Anterior cingulate cortex (tissue), 58 donors: ENCODE measurements at places on chromosomes 16 and 17.

- no peak for DNase-seq
Measured at GRCh38 chr16:30445149-30445407, 596 bp downstream of the SEPHS2 start.

DNA sequence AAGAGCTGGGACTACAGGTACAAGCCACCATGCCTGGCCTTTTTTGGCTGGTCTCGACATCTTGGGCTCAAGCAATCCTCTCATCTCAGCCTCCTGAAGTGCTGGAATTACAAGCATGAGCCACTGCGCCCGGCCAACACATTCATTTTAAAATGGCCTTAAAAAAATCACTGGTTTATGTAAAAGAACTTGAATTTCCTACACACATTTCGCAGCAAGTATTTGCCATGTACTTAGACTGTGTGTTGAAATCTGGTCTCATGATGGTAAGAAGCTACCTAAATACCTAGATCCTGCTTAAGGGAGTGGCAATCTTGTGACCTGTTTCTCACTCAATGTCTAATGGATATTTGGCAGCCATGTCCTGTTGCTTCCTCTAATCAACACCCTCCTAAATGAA, 8.5 kb upstream of the CYTH1 start:
- DNase-seq = no peak

DNA sequence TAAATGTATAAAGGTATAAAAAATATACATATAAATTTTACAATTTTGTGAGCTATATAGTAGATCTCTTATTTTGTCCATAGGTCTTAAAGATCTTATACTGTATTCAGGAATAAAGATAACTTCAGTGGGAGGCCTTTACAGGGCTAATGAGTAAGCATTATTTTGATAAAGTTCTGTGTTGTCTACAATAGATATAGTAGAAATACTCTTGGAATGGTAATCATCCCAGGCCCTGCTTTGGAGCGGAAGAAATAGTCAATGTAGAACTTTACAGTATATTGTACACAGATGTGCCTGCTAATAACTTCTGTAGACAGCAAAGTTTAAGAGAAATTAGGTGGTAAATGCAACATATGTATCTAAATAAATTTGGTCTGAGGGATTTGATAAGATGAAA, 42.6 kb downstream of the TENT4B start:
- no peak for DNase-seq

- DNase-seq = no peak
Measured at GRCh38 chr16:58331024-58331707, 36.3 kb upstream of the PRSS54 start.

GRCh38 chr16:51621610-51622009, 470.5 kb upstream of the SALL1 start:
- no peak for DNase-seq

GRCh38 chr17:30805944-30806456, 18.5 kb downstream of the CRLF3 start:
- DNase-seq = no peak

- no peak for DNase-seq
Measured at GRCh38 chr16:62391940-62392339, 355.7 kb upstream of the CDH8 start.

GRCh38 chr16:79150632-79151310, 449.8 kb downstream of the MAF start:
- DNase-seq = no peak

GRCh38 chr17:2321399-2321798, 14.9 kb downstream of the TSR1 start:
- DNase-seq = no peak

- DNase-seq = no peak
Measured at GRCh38 chr16:89498839-89499238, 8.5 kb upstream of the ANKRD11 start.

GRCh38 chr17:27438348-27438998, 17.8 kb upstream of the KSR1 start:
- DNase-seq = no peak

DNA sequence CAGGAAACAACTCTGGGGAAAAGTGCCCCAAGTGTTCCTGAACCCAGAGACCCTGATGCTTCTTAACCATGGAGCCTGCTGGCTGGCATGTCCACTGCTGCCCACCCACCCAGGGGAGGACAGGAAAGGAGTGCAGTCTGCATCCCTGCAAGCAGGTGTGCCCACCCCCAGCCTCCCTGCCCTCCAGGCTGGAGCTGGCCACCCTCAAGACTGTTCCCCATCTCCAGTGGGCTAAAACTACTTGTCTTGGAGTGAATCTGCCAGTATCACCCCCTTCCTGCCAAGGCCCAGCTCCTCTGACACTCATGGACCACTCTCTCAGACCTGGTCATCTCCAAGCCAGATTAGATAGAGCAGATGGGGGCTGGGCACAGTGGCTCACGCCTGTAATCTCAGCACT, 29.8 kb downstream of the ARHGAP27 start:
- no peak for DNase-seq

- DNase-seq = no peak
Measured at GRCh38 chr17:40284085-40284713, 3.5 kb upstream of the CDC6 start.

DNA sequence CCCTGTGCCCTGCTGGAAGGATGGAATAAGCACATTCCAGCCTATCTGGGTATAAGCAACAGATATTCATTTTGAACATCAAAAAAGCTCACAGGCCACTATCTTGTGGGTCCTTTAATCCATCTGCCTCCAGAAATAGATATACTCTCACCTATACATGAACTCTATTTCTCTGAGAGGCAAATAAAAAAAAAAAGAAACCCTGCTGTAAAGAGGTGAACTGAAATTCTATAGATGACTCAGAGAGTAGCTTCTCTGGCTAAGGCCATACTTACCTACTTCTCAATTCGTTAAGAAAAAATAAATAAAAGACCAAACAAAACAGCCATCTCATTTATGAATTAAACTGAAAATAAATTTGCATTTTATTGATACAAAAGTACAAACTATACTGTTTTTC, 86.3 kb downstream of the DYNLRB2 start:
- no peak for DNase-seq

- no peak for DNase-seq
Measured at GRCh38 chr16:68800257-68800875, 43.0 kb upstream of the TANGO6 start.

GRCh38 chr17:73865831-73866230, 221.6 kb upstream of the SDK2 start:
- DNase-seq = peak; percentile 5

DNA sequence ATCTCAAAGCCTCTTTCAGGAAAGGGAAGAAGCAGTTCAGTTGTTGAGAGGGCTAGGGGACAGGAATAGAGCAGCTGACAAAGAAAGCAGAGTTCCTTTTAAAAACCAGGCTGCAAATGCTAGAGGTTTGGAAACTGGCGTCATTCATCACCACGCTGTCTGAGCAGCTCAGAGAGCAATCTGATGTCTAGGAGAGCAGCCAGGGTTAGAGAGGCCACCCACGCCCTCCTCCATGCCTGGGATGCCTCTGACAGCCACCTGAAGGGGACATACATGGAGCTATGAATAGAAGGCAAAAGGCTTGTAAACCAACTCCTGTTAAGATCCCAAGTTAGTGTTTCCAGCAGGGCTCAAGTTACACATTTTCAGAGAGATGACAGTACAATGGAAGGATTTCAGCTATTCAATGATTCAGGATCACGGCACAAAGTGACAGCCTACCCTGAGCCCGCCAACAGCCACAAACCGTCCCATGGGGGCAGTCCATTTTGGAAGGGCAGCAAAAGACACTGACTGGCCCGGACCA, 12.4 kb downstream of the RAB5C start:
- DNase-seq = peak; percentile 33

DNA sequence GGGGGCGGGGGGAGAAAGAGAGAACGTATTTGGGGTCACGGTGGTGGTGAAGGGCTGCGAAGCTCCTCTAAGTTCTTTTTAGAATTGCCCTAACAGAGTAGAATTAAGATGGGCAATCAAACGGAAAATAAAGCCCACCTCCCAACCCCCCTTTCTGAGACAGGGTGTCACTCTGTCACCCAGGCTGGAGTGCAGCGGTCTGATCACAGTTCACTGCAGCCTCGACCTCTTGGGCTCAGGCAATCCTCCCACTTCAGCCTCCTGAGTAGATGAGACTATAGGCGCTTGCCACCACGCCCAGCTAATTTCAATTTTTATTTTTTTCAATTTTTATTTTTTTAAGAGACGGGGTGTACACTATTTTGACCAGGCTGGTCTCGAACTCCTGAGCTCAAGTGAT, 710 bp upstream of the CAVIN1 start:
- no peak for DNase-seq

- peak; percentile 12 for DNase-seq
Measured at GRCh38 chr17:50184611-50185398, 16.6 kb downstream of the COL1A1 start.

DNA sequence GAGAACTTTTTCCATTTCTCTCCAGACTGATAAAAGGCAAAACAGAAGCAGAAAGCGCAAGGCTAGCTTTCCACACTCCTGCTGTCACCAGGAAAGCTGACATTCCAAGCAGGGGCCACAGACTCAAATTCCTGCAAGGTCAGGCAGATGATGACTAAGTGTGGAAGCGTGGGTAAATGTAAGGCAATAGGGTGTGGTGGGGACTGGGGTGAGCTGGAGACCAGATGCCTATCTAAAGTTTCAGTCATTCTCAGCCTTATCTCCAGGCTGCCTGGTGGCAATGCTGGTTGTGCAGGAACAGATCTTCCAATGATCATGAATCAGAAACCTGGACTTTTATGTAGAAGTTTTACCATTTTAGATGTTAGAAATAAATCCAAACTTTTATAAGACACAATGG, 224.1 kb downstream of the GSG1L start:
- DNase-seq = no peak

- DNase-seq = no peak
Measured at GRCh38 chr16:12544477-12545296, 259.0 kb downstream of the CPPED1 start.

DNA sequence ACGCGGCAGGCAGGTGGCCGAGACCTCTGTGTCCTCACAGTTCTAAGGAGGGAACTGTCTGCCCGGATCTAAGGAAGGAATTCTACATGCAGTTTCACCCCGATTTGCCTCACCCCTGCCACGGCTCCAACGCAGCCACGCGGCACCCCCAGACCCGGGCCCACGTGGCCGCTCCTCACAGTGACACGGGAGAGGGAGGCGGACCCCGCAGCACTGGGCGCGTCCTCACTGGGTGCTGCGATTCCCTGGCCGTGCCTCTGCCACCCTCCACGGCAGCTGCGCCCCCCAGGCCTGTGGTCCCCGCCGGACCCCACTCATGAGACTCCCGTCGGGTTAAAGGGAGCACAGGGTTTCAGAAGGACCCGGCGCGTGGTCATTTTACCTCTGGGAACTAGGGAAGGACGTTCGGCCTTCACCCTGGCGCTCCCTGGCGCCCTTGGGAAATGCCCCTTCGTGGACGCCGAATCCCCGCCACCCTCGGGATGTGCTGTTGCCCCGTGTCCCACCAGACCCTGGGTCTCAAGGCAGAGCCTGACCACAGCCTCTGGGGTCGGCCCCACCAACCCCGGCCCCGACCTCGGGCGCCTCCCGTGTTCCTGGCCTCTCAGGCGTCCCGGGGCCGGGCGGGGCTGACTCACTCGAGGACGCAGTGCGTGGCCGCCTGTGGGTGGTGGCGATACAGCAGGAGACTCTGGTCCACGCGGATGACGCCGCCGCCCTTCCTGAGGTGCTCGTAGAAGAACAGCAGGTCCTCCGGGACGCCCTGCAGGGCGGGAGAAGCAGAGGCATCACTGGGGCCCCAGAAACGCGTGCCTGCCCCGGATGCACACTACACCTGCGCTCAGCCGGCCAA, 118.8 kb upstream of the METRNL start:
- no peak for DNase-seq

DNA sequence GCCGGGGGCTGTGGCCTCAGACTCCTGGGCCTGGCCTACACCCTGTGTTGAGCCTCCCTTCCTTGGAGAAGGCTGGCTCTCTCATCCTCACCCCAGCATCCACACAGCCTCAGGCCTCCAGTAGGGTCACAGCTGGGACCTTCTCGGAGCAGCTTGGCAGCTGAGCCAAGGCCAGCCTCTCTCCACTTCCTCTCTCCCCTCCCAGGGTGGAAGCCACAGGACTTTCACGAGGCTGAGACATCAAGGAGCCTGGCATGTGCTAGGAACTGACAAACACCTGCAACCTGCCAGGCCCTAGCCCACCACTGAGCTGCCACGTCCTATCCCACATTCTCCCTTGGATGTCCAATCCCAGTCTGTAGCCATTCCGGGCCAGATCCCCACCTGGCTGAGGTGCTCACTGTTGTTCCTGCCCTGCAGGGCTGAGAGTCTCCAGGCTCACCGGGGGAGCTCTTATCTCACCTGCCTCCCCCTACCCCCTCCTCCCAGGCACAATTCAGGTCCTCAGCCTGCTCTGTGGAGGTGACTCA, 3.1 kb downstream of the MMP15 start:
- DNase-seq = no peak

GRCh38 chr16:67857547-67858233, 10.2 kb upstream of the CENPT start:
- DNase-seq = no peak

- no peak for DNase-seq
Measured at GRCh38 chr17:50832864-50833381, 2.5 kb upstream of the WFIKKN2 start.

- DNase-seq = no peak
Measured at GRCh38 chr16:66502020-66502913, 47.7 kb downstream of the TK2 start.

GRCh38 chr17:7572588-7573323, 6.7 kb upstream of the CD68 start:
- peak; percentile 100 for DNase-seq

DNA sequence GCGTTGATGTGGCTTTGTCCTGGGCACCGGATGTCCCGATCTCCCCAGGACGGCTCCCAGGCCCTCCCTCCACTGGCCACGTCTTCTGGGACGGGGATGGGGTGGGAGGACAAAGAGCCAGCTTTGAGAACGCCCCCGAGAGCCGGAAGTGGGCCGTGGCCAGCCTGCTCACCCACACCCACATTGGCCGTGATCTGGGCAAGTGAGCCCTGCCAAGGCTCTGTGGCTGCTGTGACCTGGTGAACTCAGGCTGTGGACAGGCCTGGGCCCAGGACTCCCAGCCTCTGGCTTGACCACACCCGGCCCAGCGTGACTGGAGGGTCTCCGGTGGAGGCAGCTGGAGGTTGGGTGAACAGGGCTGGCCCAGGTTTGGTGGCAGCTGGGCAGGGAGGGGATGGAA, 3.3 kb downstream of the CDH15 start:
- DNase-seq = no peak

DNA sequence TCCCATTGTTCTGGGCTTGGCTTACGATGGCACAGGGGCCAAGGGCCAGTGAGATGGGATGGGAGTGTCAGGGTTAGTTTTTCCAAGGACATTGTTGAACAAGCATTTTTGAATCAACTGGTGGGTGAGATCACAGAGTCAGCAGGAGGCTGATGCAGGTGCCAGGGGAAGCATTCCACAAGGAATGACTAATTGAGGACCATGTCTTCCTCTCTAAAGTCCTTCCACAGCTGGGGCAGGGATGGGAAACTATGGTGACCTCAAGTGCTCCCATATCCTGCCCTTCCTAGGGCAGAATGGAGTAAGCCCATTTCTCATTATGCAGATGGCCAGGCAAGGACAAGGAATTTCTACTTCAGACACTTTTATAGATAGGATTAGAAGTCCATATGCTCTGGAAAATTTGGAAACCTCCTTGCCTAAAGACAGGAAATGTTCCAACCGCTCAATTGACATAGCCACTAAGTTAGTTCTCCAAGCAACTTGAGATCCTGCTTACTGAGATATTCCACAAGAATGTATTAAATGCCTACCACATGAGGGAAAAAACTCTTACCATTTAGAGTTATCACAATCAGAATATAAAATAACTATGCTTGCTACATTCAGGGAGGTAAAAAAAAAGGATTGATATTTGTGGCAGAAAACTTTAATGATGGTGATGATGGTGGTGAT, 21.2 kb upstream of the ENGASE start:
- DNase-seq = no peak
